ENCODE measurements at places on chromosomes 7 and 10.

GRCh38 chr10:1093696-1094095 lies 37.5 kb downstream of the WDR37 start:
- DNase-seq = no peak

- no peak for DNase-seq
Observed at GRCh38 chr10:133096616-133097269, 9.0 kb downstream of the ADGRA1 start.

DNA sequence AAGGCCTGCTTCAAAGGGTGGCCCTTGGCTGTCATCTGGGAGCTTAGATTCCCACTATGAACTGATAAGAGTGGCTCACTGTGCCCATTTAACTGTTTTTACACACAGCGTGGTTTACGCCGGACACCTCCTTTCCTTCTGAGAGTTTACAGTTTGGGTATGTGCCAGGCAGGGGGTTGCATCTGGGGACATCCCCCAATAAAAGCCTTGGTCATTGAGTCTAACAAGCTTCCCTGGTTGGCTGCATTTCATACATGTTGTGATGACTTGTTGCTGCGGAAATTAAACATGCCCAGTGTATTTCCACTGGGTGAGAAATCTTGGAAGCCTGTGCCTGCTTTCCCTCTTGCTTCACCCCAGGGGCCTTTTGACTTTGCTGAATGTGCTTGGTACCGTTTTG lies 264.1 kb upstream of the NPY start:
- no peak for DNase-seq

GRCh38 chr7:1554333-1555045 lies 1.5 kb downstream of the TMEM184A start:
- DNase-seq = no peak

- no peak for DNase-seq
Observed at GRCh38 chr10:75957314-75958120, 526.1 kb downstream of the LRMDA start.

GRCh38 chr7:26091933-26092332 lies 60.1 kb upstream of the NFE2L3 start:
- DNase-seq = peak; percentile 14

DNA sequence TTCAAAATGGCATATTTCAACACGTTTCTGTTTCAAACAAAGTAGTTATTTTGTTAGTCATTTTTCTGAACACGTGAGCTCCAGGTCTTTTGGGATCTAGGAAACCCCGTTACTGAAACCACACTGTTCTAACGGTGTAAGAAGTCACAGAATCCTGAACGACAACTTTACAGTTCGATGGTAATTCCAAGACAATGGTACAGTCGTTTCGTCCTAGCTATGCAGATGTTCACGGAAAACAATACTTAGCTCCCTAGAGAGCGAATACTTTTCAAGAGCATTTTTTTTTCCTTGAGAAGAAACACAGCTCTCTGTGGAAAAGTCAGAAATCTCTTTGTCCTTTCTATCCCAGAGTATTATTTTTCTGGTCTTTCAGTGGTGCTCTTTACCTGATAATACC lies 254.1 kb downstream of the ADARB2 start:
- no peak for DNase-seq

- DNase-seq = no peak
Observed at GRCh38 chr7:39313974-39314373, 252.2 kb upstream of the YAE1 start.

Measured in cardiac fibroblast (primary cell).